Neural progenitor cell (in vitro differentiated cells): ENCODE measurements at places on chromosomes 3 and 15.

- no peak for DNase-seq
These were observed 55.8 kb upstream of the NR2F2 start for GRCh38 chr15:96274698-96275097.

- no peak for DNase-seq
These were observed 155.4 kb upstream of the TPM1 start for GRCh38 chr15:62887113-62887570.

DNA sequence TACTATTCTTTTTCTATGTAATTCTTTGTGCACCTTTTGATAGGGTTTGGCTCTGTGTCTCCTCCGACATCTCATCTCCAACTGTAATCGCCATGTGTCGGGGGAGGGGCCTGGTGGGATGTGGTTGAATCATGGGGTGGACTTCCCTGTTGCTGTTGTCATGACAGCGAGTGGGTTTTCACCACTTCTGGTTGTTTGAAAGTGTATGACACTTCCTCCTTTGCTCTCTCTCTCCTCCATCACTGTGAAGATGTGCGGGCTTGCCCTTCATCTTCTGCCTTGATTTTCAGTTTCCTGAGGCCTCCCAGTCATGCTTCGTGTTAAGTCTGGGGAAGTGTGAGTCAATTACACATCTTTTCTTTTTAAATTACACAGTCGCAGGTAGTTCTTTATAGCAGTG, 225.8 kb upstream of the DPPA4 start:
- DNase-seq, result no peak

DNA sequence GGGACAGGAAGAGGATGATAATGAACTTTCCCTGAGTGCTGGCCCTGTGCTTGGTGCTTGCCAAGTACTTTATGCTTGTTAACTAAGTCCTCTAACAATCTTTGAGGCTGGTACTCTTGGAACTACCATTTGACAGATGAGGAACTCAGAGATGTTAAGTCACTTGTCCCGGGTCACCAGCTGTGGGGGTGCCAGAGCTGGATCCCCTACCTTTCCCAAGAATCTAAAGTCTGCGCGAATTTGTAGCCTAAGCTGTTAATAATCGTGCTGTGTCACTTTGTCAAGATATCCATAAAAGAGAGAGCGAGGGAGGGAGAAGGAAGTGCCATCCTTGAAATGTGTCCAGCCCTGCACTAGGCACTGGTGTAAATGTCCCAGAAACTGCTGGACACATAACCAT, 19.0 kb upstream of the ACOX2 start:
- no peak for DNase-seq

GRCh38 chr15:69116391-69116790, 44.0 kb upstream of the GLCE start:
- no peak for DNase-seq

- DNase-seq, result no peak
These were observed 383.7 kb downstream of the MFSD1 start for GRCh38 chr3:159185443-159186050.

DNA sequence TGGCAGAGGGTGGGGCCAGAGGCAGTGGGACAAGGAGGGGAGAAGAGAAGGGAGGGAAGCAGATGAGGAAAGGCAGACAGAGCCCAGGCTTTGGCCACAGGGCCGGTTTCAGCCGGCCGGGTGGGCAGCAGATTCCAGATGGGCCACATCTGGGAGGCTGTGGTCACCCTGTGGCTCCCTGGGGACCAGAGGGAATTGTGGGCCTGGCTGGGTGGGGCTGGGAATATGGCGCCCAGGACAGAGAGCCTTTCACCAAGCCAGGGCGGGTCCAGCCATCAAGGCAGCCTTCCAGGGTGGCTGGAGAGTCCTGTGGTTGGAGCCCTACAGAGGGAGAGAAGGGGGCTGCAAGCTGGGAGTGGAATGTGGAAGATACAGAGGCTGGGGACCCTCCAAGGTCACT, 18.9 kb downstream of the PTH1R start:
- no peak for DNase-seq

DNA sequence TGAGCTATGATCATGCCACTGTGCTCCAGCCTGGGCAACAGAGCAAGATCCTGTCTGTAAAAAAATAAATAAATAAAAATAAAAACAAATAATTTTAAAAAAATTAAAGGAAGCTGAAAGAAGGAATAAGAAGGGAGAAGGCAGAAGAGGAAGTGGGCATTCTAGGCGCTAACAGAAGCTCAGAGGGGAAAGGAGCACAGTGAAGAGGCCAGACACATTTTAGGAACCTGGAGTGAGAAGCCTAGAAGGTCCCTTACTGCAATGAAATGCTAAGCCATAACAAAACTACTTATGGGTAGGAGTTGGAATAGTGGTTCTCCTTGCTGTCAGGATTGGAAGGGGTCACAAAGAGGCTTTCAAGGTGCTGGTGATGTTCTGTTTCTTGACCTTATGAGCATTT, 64.0 kb downstream of the ITGB5 start:
- DNase-seq, result no peak

- peak; percentile 10 for DNase-seq
These were observed 463.3 kb upstream of the CCDC54 start for GRCh38 chr3:106913966-106914365.
